H9 (cell line): ENCODE measurements at places on chromosomes 7 and 10.
A peak's percentile ranks its signal among the peaks of the same experiment; 100 is the strongest.

DNA sequence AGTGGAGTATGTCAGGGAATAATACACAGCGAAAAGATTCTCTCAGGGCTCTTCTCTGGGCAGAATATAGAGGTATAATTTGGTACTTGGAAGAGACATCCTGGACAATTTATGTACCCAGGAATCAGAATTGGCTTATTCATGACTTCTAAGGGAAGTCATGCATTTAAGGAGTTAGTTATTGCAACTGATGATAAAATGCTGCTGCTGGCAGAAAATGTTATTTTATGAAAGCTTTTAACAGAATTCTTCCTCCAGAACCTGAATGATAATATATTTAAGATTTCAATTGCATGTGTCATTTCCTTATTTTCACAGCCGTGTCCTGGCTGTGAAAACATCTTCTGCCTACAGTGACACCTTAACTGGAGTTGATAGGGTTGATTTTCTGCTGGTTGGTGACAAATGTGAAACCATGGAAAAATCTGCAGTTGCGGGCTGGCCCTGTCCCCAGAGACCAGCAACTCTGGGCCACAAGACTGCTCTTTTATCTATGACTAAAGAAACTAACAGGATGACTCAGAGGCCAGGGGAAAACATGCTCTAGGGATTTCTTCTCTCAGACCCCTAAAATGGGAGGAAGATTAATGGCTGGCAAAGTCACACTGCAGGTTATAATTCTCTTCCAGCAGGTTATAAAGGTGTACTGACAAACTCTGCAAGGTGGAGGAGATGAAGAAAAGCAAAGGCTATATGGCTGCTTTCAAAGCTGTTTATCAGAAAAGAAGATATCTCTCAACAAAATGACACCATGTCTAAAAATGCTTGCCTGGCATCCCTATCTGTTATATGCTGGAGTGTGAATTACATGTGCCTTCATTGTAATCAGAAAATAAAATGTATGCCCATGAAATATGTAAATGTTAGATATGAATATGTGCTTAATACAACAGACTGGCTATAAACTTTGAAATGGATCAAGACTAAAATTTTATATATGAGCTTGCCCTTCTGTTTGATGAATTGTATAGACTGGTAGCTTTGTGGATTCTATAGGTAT, 12.1 kb upstream of the TRUB1 start:
- no peak for DNase-seq

DNA sequence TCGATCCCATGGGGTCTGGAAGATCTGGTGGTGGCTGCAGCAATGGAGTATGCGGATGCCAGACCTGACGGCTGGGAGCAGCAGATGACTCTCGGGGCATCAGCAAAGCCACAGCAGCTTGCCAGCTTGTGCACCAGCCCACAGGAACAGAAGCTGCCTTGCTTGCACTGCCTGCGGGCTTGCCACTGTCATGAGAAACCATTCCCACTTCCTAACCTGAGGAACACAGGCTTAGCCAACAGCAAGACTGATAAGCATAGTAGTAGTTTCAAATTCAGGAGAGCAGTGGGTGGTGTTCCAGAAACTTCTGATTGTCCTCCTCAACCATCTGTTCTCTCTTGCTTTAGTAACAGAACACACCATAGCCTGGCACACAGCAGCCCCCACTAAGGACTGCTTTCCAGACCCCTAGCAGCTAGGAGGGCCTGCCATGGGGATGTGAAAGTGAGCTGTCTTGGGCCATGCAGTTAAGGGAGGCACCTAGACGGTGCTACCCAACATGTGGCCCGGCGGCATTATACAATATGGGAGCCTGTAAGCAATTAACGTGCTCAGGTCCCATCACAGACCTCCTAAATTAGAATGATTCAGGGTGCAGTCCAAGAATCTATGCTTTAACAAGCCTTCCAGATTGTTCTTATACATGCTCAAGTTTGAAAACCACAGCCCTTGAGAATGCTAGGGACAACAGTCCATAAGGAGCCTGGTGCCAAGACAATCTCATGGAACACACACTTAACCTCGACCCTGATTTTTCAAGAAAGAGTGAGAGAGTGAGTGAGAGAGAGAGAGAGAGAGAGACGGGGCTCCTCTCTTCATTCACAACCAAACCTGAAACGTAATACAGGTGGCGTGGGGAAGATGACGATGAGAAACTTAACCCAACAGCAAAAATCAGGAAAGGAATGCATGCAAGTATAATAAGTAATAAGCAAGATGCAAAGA, 7.1 kb downstream of the ANXA11 start:
- DNase-seq = no peak

DNA sequence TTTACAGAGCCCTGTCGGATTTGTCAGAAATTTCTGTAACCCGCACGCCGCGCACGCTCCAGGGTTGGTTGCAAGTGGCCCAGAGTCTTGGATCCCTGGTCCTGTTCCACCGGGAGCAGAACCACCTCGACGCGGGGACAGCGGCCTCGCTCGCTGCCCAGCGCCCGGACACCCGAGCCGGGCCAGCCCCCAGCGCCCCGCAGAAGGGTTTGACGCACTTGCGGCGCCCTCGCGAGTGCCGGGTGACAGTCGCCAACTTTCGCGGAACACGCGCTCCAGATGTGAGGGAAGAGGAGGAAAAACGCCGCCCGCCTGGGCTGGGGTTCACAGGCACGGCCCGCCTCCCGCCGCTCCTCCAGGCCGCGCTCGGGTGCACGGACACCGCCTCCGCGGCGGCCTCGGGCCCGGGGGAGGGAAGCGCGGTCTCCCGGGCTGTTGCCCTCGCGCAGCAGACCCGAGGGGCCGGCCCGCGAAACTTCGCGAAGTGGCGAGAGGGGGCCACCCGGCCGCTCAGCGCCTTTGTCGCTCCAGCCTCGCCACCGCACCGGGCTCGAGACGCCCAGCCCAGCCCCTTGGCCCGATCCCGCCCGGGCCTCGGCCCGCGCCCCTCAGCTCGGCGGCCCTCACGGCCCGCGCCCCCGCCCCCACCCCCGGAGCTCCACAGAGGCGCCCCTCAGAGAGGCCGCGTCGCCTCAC, 514 bp downstream of the RNF216 start:
- DNase-seq = peak; percentile 37

DNA sequence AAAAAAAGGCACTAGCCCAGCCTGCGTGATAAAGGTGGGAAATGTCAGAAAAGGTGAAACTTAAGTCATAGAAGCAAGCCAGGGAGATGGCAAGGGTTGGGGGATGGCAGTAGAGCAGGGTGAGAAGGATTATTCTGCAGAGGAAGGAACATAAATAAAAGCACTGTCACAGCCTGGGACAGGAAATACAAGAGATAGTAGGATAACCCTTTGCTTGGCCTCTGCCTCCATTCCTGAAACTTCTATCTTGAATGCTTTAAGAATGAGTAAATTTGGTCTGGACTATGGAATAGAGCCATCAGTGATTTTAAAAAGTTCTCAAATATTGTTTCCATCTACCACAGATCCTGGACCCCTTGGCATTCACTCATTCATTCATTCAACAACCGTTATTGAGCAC, 50.0 kb downstream of the ABCC2 start:
- DNase-seq = no peak

- no peak for DNase-seq
Measured at GRCh38 chr7:95766657-95767056, 5.7 kb upstream of the DYNC1I1 start.

- DNase-seq = no peak
Measured at GRCh38 chr10:8416760-8417159, 362.3 kb downstream of the GATA3 start.

- DNase-seq = no peak
Measured at GRCh38 chr10:112484399-112484798, 37.4 kb downstream of the VTI1A start.

GRCh38 chr7:137652721-137653120, 194.1 kb downstream of the DGKI start:
- no peak for DNase-seq
